D341Med (cell line): ENCODE measurements at places on chromosomes 7 and 10.

DNA sequence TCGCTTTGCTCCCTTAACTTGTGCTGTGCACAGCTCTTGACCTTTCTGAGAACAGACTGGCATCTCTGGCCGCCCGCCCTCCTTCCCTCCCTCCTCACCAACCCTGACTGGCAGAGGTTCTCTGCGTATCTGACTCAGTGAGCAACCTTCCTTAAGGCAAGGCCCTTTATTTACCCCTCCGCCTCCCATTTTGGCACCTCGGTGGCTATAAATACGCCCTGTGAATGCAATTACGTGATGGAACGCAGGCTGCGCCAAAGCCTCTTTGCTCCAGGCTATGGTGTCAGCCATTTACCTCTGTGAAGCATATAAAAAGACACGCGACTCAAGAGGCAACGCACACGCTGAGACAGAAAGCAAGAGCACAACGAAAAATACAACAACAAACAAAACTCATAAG is 764.3 kb downstream of the SUGCT start:
- DNase-seq = no peak

GRCh38 chr10:60974463-60975149 is 30.6 kb upstream of the RHOBTB1 start:
- DNase-seq = no peak

DNA sequence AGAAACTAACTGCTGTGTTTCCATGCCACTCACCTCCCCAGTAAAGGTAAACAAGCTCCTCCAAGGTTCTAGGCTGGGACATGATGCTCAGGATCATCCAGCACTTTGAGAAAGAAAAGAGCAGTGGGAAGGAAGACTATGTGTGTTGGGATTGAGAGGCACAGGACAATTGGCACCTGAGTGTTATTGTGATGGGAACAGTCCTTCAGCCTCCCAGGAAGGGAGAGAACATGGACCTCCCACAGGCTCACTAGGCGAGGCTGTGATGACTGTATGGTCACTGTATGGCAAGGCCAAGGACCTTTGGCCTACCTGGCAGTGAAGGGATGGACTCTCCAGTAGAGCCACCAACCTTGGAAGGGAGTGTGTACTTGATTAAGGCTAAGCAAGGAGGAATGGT is 123.2 kb upstream of the UNC5B start:
- DNase-seq = no peak

DNA sequence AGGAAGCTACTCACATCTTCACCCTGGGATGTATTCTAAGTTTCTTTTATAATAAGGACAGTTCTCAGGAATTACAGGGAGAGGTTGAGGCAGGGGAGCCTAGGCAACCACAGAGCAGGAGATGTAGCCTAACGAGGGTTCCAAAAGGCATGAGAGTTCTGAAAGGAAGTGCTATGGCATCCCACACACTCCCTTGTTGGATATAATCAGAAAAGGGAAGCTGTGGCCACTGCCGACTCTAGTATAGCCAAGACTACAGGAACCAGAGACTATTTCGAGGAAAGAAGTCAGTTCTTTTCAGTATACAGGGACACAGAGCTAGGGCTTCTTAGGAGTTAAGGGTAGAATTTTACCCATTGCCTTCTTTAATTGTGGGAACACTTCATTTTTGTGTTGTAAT is 11.0 kb downstream of the PRR15 start:
- no peak for DNase-seq

- no peak for DNase-seq
These were observed 14.3 kb upstream of the RPA3 start for GRCh38 chr7:7732621-7733281.

GRCh38 chr10:93566435-93567276 is at the start of gene FFAR4:
Gene FFAR4, plus strand, starts transcription at chr10:93566665. Its CDS starts 56 bp downstream, at chr10:93566721.
- peak; percentile 43 for DNase-seq

- no peak for DNase-seq
These were observed 837.8 kb upstream of the LRRN3 start for GRCh38 chr7:110253093-110253492.

DNA sequence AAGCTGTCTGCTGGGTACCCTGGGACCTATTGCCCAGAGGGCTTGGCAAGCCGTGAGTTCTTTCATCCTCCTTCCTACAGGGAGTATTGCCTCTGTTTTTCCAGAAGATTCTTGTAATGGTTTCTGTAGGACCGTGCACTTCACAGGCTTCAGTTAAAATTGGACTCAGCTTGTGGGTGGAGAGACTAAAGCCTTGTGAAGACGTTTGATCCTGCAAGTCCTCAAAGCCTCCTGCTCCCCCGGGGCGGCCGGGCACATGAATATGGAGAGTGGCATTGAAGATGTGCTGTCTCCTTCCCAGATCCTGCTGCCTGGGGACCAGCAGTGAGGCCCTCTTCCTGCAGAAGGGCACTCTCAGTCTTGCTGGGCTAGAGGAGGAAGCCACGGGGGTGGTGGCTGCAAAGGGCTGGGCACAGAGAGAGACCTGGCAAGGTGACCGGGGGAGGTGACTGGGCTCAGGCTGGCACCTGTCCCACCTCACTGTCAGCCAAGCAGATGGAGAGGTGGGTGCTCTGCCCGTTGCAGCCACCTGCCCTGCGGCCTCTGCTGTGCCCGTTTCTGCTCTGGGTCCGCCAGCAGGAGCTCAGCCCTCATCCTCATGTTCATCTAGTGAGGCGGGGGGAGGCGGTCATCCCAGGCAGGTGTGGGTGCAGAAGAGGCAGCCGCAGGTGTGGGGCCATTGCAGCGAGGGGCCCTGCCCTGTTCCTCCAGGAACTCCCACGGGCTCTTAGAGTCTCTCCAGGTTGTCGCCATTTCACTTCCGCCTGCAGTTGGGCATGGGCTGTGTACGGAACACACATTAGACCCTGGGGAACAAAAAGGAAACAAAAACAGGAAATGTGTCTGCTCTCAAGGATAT is 55.7 kb downstream of the TMEM209 start:
- DNase-seq = no peak

- no peak for DNase-seq
These were observed 19.7 kb downstream of the TSPAN12 start for GRCh38 chr7:120838281-120838682.

DNA sequence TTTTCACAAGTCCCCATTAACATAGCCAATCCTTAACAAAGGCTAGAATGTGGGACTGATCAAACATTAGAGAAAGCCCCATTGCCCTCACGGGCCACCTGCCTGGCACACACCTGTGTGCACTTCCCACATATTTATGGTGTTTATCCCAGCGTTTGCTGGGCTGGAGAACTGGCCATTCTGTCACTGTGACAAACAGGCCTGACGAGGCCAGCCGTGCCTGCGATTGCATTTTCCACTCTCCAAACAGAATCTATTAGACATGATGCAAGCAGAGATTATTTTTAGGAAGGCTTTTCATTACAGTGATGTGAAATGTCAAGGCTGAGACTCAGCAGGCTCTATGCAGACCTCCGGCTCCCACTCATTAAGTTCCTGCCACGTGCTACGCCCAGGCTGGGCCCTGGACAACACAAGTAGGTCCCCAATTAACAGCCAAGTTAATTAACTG is 20.4 kb downstream of the PTPRN2 start:
- DNase-seq = no peak

- no peak for DNase-seq
These were observed 74.0 kb upstream of the CARD11 start for GRCh38 chr7:3117488-3118231.

DNA sequence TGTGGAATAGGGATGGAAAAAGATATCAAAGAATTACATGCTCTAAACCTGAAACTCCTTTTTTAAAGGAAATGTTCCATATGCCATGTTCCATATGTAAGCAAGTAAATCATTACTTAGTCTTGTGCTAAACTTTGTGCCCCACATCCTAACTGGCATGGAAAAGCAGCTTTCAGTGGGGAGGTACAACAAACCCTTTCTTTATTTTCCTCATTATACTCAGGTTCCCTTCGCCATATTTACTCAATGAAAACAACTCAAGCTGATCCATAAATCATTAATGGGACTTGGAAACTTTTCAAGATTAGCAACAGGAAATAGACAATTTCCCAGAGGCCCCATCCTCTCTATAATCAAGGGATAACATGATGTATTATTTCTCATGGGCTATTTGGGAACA is 56.0 kb downstream of the GSAP start:
- DNase-seq = no peak

DNA sequence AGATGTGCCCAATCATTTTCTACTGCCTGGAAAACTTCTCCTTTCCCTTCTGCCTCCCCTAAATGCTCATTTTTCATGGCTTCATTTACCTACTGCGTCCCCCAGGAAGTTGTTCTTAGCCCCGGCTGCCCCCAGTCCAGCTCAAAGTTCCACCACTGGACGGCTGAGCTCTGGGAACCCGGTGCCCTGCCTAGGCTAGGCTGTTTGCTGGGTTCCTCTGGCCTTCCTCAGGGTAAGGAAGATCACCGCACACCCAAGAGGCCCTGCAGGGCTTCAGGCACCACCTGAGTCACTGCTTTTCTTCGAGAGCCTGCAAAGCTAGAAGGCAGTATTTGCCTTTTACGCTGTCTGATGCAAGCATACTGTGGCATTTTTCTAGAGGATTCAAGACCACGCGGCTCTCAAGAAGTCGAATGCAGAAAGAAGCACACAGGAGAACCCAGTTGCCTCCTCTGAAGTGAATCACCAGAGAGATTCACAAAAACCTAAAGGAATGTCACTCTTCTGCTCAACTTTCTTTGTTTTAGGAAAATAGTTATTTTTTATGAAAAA is 46.7 kb upstream of the ZMIZ1 start:
- no peak for DNase-seq

- DNase-seq = peak; percentile 41
These were observed 11.2 kb upstream of the FRMPD2 start for GRCh38 chr10:48285710-48286109.

- no peak for DNase-seq
These were observed 29.8 kb downstream of the ITPRIP start for GRCh38 chr10:104308439-104308903.

DNA sequence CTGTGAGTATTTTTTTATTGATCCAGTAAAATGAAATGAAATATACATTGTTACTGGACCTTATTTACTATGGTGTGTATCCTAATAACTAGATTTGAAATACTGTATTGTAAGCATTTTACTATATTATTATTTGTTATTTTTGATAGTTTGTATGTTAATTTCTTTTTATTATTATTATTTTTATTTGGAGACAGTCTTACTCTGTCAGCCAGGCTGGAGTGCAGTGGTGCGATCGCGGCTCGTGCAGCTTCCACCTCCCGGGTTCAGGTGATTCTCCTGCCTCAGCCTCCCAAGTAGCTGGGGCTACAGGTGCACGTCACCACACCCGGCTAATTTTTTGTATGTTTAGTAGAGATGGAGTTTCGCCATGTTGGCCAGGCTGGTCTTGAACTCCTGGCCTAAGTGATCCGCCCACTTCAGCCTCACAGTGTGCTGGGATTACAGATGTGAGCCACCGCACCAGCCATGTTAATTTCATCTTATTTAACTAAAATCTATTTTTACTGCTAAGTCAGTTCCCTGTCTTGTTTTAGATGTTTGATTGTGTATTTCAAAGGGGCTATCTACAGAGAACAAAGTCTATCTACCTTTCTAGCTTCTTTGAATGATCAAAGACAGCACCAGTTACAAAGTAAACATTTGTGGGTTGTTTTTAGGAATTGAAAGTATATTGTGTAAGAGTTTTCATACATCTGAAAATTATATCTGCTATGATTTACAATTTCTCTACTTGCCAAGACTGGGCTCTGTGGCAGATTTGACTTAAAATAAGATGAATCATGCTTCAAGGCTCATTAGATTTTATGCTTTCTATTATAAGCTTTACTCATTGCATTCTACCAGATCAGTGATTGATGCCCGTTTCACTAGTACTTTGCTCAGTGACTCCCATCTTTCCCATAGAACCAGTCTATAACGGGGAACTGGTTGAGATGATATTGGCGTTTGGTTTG is 41.6 kb downstream of the CDC123 start:
- no peak for DNase-seq

DNA sequence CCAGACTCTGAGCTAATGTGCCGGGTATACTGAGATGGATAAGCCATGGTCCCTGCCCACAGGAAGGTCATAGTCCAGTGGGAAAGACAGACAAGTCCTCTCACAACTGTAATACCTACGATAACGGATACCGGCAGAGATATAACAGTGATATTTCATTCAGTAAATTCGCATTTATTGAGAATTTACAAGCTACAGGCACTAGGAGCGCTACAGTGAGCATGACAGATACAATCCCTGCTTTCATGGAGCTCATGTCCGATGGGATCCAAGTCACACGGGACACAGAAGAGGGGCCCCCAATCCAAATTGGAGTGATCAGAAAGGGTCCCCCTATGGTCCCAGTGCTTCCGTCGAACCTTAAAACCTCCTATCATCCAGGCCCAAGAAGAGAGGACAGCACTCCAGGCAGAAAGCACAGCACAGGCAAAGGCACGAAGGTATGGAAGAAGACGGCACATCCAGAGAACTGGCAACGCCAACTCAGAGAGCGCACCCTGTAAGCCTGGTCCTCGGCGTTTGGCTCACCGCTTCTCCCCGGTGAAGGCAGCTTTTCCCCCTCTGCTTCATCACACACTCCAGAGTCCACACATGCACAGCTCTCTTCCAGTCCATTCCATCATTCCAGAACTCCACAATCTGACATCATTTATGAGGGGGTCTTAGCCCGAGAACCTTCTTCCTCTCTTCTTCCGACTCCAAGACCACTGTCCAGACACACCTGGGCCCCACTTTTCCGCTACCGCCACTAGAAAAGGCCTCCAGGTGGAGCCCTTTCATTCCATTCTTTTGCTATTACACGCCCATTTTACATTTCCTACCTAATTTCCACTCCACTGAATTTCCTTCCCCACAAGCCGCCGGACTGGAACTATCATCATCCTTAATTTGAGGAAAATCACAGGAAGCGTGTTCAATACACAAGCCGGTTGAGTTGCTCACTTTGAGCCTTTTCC is 47.8 kb upstream of the NKX2-3 start:
- no peak for DNase-seq

DNA sequence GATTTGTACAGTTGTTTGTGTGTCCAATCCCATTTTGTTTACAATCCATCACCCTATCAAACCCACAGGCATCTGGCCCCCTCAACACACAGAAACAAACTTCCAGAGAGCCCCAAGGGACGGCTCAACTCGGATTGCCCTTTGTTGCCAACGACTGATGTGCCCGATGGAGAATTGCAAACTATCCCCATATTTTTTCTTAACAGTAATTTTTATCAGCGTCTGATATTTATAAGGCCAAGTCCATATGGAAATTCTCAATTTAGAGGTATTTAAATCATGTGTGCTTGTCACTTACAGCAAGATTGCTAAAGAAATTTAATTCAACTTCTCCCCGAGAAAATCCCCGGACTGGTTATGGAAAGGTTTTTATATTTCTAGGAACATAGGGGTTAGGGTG is 113.9 kb upstream of the NPS start:
- no peak for DNase-seq

GRCh38 chr10:44992070-44992731 is 8.5 kb upstream of the ZNF22 start:
- DNase-seq = no peak

- no peak for DNase-seq
These were observed 12.6 kb upstream of the DYNC2I1 start for GRCh38 chr7:158843771-158844170.
